Activated CD4-positive, CD25-positive, alpha-beta regulatory T cell treated with anti-CD3 and anti-CD28 coated beads, Interleukin-2, amount 50 U/mL, for 72 hours (primary cell): ENCODE measurements at places on chromosomes 2 and 18.

- peak; percentile 23 for DNase-seq
Observed at GRCh38 chr2:72925328-72925943, 8.1 kb downstream of the EMX1 start.

GRCh38 chr2:74414441-74414840 is 7.0 kb downstream of the C2orf81 start:
- no peak for DNase-seq

- no peak for DNase-seq
Observed at GRCh38 chr2:138818556-138818955, 38.4 kb upstream of the NXPH2 start.

DNA sequence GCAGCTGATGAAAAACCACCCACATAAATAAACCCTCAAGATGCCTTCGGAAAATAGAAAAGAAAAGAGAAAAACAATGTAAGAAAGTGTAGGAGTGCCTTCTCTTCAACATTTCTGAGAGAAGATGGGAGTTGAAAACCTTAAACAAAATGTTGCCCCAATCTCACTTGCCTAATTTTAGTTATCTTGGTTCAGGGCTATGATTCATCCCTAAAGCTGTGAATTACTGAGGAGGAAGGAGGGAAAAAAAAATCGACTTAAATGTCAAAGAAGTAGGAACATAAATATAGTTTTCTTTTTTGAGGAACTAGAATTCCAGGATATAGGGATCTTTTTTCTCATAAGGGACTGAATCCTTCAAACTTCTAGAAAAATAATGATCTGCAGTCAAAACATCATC is 360.3 kb downstream of the TGIF1 start:
- no peak for DNase-seq

DNA sequence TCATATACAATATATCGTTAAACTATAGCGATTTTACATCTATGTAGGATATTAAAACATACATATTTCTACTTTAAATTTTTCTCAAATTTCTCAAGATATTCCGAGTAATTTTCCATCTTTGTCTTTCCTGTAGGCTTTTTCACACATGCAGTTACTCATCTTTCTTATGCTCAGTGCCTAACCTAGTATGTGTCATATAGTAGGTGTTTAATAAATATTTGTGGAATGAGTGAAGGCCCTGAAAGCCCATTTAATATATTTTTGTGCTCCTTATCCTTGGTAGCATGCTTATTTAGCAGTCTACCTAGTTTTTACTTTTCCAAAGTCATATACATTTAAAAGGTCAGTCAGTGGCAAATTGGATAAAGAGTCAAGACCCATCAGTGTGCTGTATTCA is 67.3 kb downstream of the ITGB6 start:
- DNase-seq, result no peak

DNA sequence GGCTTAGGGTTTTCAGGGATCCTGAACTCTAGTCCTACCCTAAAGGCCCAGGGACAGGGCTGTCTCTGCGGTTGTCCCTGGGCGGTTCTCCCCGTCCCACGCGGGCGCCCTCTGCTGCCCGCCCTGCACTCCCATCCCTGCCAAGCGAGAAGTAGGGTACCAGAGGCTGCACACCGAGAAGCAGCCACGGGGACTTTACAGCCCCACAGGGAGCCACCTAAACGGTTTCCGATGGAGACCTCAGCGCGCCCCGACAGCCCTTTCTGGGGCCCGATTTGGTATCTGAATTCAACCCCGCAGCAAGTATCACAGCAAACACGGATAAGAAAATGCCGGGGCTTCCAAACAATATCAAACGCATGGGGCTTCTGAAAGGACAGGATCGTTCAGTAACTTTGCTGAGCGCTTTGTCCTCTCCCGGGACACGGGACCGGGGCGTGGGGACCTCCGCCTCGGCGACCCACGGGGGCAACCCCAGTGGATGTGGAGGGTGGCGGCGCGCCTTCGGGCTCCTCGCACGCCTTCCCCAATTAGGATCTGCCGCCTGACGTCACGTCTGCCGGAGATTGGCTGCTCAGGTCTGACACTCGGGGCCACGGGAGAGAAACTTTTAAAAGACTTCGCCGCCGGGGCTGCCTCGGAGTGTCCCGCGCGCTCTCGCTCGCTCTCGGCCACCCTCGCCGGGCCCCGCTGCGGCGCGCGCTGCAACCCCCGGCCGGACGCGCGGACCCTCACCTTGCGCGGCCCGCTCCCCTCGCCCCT is at the start of gene LTBP1:
TSS of gene LTBP1 (plus strand) at position 640 of the 762 bp plus-strand sequence. CDS start 372 bp downstream, outside the sequence.
- peak; percentile 35 for DNase-seq

DNA sequence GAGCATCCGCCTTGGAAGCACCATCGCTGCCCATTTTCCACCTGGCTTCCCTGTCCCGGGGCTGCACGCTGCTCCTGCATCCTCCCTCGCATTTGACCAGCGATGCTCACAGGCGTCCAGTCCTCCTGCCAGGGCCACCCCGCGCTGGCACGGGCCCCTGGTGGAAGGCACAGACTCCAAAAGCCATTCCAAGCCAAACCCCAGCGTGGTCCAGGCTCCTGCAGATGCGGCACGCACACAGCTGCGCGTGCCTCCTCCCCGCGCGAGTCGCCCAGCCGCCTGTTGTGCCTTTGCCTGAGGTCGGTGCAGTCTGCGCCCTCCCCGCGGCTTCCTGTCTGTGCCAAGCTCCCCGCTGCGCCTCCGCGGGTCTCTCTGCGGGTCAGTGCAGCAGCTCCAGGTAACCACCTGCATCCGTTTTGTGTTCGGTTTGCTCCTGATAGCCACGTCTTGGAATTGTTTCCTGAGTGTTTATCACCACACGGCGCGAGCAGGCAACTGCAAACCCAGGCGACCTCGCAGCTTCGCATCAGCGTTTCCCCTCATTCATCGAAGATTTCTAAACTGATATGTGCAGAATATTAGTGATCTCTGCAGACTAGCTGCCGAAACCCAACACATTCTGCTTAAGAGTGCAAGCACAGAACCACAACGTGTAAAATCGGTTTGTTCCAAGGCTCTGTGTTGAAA is 65.2 kb upstream of the SALL3 start:
- DNase-seq, result no peak

DNA sequence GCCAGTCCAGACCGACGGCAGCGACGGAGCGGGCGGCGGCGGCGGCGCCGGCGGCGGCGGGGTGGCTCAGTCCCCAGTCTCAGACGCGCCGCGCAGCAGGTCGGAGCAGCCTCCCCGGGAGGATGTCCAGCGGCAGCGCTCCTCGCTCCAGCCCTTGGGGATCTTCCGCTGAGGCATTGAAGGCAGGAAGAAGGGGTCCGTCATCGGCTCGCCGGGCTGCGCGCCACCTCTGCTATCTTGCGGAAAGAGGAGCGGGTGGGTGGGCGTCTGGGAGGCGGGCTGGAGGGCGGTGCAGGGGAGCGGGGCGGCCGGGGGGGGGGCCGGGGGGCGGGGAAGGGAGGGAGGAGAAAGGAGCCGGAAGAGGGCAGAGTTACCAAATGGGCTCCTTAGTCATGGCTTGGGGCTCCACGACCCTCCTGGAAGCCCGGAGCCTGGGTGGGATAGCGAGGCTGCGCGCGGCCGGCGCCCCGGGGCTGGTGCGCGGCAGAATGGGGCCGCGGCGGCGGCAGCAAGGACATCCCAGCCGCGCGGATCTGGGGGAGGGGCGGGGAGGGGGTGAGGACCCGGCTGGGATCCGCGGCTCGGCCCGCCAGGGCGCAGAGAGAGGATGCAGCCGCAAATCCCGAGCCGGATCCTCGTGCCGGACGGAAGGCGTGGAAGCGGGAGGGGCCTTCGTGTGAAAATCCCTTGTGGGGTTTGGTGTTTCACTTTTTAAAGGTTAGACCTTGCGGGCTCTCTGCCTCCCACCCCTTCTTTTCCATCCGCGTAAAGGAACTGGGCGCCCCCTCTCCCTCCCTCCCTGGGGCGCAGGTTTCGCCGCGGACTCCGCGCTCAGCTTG is at the start of gene NETO1:
TSS of gene NETO1 (minus strand) at position 242 of the 839 bp plus-strand sequence. CDS start 696 bp downstream, outside the sequence.
- DNase-seq, result no peak

GRCh38 chr2:120177973-120178372 is 45.2 kb downstream of the TMEM185B start:
- DNase-seq, result no peak

DNA sequence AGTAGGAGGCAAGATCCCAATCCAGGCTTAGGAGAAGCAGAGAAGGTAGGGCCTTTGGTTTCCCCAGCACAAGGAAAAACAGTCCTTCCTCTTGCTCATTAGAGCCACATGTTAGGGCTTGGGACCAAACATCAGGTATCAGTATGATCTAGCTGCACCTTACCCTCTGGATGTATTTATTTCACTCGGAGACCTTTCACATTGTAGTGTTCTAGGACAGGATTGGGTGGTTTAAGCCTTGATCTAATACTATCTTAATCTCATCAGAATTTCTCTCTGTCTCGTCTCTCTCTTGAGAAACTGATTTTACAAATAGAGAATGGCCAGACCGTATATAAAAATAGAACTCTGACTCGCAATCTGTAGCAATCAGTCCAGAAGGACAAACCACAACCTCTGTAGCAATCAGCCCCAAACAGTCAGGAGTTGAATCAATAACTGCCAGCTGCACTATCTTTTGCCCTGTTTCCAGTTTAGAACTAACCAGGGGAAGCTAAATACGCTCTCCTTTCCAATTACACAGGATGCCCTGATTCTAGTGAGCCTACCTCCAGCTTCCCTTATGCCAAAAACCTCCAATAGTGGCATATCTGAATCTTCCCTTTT is 207.1 kb downstream of the TDRD15 start:
- no peak for DNase-seq

- DNase-seq, result no peak
Observed at GRCh38 chr2:31812051-31812798, 198.6 kb downstream of the MEMO1 start.

- DNase-seq, result peak; percentile 62
Observed at GRCh38 chr18:42053188-42053781, 98.3 kb downstream of the PIK3C3 start.

- DNase-seq, result no peak
Observed at GRCh38 chr2:46844443-46844842, 71.2 kb downstream of the MCFD2 start.

GRCh38 chr18:61894751-61895524 is 2.1 kb upstream of the RNF152 start:
- no peak for DNase-seq

GRCh38 chr2:60411295-60411694 is 142.2 kb downstream of the BCL11A start:
- DNase-seq, result no peak

DNA sequence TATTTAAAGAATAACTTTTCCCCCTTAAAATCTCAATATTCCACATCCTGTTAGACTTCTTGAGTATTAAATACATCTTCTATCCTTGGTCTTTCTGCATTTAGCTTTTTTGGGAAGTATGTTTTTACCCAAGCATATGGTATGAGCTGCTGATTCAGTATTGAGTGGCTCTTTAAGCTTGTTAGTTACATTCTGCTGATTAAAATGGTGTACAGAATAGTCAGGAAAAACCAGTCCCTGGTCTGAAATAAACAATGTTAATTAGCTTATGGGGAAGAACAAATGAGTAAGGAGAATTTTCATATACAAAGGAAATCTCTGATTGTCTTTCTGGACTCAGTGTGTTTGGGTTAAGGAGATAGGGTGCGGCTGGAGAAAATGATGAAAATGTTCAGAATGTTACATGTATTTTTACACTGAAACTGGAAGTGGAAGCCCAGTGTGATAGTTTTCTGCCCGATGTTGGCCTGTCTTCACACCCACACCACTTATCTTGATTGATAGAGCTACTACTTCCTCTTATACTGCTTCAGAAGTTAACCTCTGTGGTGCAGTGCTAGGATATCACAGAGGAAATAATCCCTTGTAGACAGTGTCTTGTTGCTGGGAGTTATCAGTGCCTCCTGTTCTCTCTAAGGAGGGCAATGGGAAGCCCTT is 84.0 kb downstream of the MSH2 start:
- no peak for DNase-seq

- peak; percentile 55 for DNase-seq
Observed at GRCh38 chr2:109128616-109129355, at the start of gene SH3RF3. Gene SH3RF3, plus strand, starts transcription at chr2:109129205.

- no peak for DNase-seq
Observed at GRCh38 chr18:44258576-44258975, 422.1 kb upstream of the SETBP1 start.

DNA sequence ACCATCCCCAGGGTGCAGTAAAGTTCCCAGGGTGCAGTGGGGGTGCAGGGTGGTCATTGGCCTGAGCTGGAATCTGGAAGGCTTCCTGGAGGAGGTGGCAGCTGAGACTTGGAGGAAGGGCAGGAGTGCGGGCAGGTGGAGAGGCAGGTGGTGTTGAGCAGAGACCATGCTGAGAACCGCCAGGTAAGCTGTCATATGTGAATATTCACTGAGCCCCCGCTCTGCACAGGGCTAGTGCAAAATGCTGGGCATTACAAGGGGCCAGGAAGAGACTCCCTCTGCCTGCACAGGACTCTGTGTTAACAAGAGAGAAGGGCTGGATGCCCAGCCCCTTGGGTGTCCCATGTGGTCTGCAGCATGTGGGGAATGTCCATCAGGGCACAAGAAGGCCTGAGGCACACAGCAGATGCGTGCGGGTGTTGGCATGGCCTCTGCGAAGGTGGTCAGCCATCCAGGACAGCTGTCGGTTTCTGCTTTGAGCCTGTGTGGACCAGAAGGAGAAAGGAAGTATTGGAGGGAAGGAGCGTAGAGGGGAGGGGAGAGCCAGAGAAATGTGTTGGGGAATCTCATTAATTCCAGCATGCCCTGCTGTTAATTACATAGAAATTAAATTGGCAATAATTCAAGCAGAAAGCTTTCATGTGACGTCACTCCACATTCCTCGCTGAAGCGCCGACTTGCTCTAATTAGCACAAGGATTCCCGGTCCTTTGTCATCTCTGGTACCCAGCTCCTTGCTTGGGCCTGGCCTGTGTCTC is 62.8 kb upstream of the OTOS start:
- DNase-seq, result no peak

DNA sequence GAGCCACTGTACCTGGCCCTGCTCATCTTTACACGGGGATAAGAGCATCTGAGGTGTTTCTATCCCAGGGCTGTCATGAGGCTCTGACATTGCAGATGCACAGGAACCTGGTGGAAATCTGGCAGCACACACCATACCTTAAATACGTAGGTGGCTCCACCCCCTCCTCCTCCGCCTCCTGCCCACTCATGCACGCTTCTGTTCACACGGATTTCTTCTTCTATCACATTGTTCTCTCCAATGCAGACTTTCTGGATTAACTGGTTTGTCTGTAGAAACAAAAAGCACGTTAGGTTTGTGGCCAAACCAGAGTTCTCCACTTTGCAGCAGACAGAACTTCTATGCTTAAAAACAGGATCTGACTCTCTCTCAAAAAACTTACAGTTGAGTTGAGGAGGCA is 118.2 kb downstream of the CLIP4 start:
- no peak for DNase-seq

DNA sequence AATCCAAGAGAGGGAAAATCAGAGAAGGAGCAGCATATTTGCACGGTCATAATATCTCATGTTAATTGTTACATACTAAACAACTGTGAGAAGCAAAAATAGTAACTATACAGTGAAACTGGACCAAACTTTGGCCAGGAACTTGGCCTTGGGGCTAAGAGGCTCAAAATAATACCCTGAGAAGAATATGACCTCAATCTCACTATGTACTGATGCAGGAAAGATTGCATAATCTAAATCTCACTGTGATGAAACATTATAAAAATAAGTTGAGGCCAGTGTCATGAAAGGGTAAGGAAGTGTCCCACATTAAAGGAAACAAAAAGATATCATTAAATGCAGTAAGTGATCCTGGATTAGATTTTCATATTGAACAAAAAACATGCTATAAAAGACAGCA is 36.5 kb downstream of the ZRANB3 start:
- no peak for DNase-seq
